SJCRH30 (cell line): ENCODE measurements at places on chromosomes 3 and 15. TPM values are rescaled to one million over a fixed set of nuclear protein-coding genes. Genes with fewer than 3 reads are reported as not detected.

C15orf62 gene
- total RNA-seq = 0.10 and 0.14 TPM in 2 replicates

CERS3 gene
- 0.05 and 0.16 TPM in 2 replicates for total RNA-seq

MCF2L2 gene
- 0.08 and 0.12 TPM in 2 replicates for total RNA-seq

GABRR3 gene
- 0.03 TPM in 1 of 2 replicates, not detected in the other for total RNA-seq

CCDC80 gene
- 14.5 and 18.0 TPM in 2 replicates for total RNA-seq

PSTPIP1 gene
- 11.7 and 13.4 TPM in 2 replicates for total RNA-seq

CNOT10 gene
- total RNA-seq = 23.2 and 23.9 TPM in 2 replicates

DPPA2 gene
- not detected in 2 replicates for total RNA-seq

EXD1 gene
- not detected in 2 replicates for total RNA-seq

TRIM42 gene
- total RNA-seq = not detected in 2 replicates

TIMP4 gene
- total RNA-seq = not detected in 2 replicates

LRRC31 gene
- not detected in 2 replicates for total RNA-seq

ARNT2 gene
- total RNA-seq = 2.2 and 2.5 TPM in 2 replicates

UACA gene
- total RNA-seq = 30.3 and 47.1 TPM in 2 replicates

ACKR2 gene
- total RNA-seq = not detected in 2 replicates

ADAMTS7 gene
- 2.0 and 2.4 TPM in 2 replicates for total RNA-seq

RTP3 gene
- total RNA-seq = not detected in 2 replicates

DUSP7 gene
- total RNA-seq = 9.1 and 9.6 TPM in 2 replicates
